ENCODE measurements at places on chromosomes 1 and 21.

DNA sequence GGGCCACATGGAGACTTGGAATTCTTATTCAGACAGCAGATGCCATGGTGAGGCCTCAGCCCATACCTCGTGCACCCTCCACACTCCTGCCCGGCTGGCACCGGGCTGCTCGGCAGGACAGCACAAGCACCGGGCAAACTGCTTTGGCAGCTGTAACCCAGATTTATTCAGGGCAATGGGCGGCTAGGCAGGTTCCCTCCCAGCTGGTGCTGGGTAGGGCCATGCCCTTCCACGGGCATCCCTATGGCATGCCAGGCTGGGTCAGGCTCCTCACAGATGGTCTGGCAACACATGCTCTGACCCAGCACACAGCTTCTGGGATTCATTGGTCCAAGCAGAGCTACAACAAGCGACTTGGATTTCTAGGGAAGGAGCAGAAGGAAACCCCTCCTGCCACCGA, 53.4 kb downstream of the ATP1A1 start:
- DNase-seq, result no peak

GRCh38 chr1:17949511-17949910, 158.1 kb upstream of the IGSF21 start:
- DNase-seq, result no peak

DNA sequence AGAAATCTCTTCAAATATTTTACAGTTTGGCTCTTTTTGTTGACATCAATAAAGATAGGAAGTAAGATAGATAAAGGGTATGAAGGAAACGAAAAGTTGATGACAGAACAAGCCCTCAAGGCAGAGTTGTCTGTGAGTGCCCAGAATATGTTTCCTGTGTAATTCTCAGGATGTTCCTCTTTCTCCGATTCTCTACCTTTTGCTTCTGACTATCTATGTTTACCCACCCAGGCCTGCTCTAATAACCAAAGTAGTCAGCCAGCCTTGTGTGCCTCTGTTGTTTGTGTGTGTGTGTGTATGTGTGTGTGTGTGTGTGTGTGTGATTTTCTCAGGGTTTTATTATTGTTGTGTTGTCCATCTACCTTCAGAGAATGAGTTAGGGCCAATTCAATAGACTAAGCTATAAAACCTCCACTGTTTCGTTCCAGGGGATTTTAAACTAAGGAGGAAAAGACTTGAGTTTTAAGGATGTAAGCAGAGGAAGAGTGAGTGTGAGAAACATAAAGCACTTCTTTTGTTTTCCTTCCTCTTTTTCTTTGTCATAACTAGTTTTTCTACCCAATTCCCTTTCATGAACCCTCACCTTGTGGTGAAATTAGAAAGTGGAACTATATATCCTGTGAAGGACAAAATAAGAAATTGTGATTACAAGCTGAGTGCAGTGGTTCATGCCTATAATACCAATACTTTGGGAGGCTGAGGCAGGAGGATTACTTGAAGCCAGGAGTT, 627.4 kb upstream of the NR5A2 start:
- peak; percentile 74 for DNase-seq

DNA sequence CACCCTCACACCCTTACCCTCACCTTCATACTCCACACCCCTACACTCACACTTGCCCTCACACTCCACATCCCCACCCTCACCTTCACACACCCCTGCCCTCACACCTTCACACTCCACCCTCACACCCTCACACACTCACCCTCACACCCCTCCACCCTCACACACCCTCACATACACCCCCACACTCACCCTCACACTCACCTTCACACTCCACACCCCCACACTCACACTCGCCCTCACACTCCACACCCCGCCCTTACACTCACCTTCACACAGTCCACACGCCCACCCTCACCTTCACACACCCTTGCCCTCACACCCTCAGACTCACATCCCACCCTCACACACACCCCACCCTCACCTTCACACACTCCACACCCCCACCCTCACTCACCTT, 43.6 kb upstream of the EDN2 start:
- no peak for DNase-seq

- DNase-seq, result peak; percentile 4
Measured at GRCh38 chr1:85579622-85580021, 939 bp upstream of the CCN1 start.
